Progenitor cell of endocrine pancreas (in vitro differentiated cells): ENCODE measurements at places on chromosomes 11 and 22.
A peak's percentile ranks its signal among the peaks of the same experiment; 100 is the strongest.

GRCh38 chr11:67278939-67279588 is 10.0 kb upstream of the ANKRD13D start:
- DNase-seq = no peak

GRCh38 chr22:20610243-20610686 is 102.9 kb downstream of the MED15 start:
- no peak for DNase-seq

GRCh38 chr22:23767673-23768548 is at the start of gene CHCHD10:
Gene CHCHD10, minus strand, starts transcription at chr22:23767972. Its CDS starts 98 bp downstream, at chr22:23767874.
- DNase-seq = peak; percentile 80

GRCh38 chr11:123473941-123474677 is 44.0 kb downstream of the GRAMD1B start:
- DNase-seq = no peak
